Anterior cingulate cortex (tissue), 58 donors: ENCODE measurements at places on chromosomes 5 and 9.

- DNase-seq: no peak
Observed at GRCh38 chr9:75826314-75826713, 64.2 kb upstream of the PCSK5 start.

- DNase-seq: no peak
Observed at GRCh38 chr9:117486426-117486825, 71.6 kb upstream of the ASTN2 start.

GRCh38 chr5:5919411-5919810, 458.9 kb downstream of the MED10 start:
- DNase-seq: no peak

DNA sequence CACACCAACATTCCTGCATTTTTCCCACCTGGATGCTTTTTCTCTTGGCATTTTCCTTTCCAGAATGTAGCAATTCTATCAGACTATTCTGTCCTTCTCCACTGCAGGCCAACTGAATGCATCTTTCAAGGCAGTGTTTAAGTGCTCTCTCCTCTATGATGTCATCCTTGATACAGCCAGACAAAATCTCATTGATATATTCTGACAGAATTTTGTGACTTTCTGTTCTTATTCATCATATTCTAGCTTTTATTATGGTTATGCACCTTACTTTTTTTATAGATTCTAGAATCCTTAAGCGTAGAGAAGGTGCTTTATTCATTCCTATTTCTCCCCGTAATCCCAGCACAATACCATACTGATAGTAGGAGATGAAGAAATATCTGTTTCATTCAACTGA, 355.5 kb upstream of the CCNH start:
- no peak for DNase-seq

GRCh38 chr9:130117816-130118632, 54.2 kb upstream of the NCS1 start:
- DNase-seq: peak; percentile 60

DNA sequence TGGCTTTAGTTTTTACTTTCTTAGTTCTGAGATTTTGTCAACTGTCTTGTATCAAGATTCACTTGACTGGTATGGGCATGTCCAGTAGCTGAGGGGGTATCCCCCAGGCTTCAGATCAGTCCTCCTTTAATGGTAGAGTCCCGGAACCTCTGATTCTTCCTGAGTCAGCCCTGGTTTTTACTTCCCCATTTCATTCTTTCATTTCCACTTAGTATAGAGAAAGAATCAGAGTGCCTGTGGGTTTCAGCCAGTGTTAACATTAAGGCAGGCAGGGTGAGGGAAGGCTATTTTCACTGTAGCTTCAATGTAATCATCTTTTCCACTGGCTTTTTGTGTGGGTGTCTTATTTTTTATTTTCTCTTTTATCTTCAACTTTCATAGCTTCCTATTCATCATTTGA, 8.3 kb upstream of the COMMD10 start:
- no peak for DNase-seq

GRCh38 chr9:87382900-87383299, 114.8 kb upstream of the DAPK1 start:
- DNase-seq: no peak

DNA sequence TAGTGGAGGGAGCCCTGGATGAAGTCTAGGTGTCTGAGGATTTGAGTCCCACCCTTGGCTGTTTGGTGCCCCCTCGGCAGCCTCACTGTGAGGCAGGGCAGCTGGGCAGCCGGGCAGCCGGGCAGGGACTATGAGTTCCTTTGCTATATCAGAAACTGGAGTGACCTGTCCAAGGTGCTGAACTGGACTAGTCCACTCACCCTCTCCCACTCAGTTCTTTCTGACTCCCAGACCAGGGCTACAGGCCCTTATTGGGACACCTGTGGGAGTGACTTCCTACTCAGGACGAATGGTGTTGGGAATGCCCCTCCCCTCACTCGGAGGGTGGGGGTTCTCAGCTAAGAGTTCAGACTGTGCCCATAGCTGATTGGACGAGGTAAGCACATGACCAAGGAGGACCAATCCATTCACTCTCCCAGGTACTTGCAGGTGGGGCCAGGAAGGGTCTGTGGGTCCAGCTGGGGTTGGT, 34.1 kb upstream of the RAPGEF1 start:
- no peak for DNase-seq

- DNase-seq: no peak
Observed at GRCh38 chr5:135423846-135424168, 23.3 kb downstream of the DCANP1 start.

DNA sequence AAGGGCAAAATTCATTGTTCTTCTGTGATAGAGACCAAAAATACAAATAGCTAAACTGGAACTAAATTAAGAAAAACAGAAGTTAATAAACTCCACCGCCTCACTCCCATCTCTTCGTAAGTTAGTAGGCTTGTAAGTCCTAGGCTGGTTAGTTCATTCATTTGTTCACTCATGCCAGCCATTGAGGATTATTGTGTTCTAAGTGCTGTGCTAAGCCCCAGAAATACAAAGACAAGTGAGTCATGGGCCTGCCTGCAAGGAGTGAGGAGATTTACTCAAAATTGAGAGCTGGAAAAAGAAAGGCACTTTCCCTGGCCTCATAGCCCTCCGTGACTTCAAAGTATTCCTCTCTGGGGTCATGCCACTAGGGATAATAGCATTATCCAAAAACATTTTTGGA, 8.5 kb downstream of the DOCK8 start:
- no peak for DNase-seq

- no peak for DNase-seq
Observed at GRCh38 chr5:69368458-69369339, 621 bp downstream of the AK6 start.

- DNase-seq: no peak
Observed at GRCh38 chr5:180373454-180373853, 20.3 kb upstream of the GFPT2 start.

DNA sequence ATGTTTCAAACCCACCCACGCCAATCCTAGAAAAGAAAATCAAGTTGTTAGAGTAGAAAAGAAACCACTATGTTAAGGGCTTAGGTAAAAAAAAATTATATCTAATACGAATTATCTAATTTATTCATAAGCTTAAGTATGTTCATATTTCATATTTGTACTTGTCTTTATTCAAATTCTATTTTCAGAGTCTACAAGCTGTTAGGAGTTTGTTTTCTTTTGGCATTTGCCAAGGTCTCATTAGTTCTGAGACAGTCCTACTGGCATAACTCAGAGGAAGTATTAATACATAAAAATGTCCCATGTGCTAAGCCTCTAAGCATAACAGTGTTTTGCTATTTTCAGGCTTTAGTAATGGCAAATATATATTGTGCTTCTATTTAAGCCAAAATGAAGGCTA, 57.6 kb downstream of the STARD4 start:
- no peak for DNase-seq

DNA sequence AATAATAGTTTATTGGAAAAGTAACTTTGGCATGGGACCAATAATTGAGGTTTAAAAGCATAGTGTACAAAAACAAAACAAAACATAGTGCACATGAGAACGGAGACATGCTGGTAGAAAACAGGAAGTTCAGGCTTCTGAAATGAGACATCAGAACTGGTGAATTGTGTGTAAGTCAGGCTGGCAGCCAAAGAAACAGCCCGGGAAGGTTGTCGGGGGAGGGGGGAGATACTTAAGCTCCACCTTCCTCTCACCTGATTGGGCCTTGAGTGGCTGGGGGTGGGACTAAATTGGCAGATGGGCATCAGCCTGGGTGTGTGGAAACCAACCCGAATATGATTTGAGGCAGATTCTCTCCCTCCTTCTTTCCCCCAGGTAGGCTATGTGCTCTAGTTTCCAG, 256.3 kb downstream of the SMARCA2 start:
- no peak for DNase-seq

DNA sequence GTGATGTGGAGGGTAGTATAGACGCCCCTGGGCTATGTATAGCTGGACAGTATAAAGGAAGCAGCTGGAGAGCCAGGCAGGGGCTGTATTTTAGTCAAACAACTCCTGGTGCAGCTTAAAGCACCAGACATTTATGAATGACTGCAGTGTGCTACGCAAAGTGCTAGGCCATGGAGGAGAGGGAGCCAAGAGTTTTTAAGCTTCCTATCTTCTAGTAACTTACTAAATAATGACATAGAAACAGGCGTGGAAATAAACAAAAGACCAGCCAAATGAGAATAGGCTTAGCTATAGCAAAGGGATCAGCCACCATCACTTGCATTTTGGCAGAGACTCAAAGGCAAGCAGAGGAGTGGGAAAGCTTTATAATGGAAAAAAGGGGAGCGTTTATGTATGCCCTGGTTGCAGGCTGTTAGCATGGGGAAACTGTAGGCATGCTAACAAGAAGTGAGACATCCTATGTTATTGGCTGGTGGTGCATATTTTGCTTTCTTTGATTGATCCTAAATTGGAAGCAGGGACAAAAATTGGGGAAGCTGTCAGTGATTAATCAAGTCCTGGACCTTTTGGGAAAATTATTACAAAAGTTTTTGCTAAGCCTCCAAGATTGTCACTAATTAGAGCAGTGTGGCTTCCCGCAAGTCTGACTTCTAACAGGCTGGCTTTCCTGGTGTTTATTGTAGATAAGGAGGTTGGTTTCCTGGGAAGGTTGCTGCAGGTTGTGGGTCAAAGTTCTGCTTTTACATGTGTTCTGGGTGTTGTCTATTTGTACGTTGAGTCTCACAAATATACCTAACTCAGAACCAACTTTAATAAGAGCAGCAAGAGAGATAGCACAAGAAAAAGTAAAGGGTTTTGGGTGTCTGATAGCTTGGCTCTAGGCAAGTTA, 46.6 kb downstream of the RAB3C start:
- no peak for DNase-seq

DNA sequence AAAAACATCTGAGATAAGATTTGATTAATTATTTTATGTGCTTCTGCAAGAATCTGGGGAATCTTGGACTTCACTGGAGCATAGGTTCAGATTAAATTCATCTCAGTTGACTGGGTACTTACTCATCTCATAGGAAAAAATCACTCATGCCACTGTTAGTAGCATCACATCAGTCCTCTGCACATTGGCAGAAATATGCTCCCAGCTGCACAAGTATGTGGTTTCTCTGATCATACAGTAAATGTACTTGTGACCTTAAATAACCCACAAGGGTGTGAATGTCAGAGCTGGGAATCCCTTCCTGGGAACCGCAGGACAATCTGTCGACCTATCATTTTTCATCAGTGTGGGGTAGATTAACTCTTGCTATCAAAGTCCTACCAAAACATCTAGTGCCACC, 203.7 kb upstream of the SLC24A2 start:
- DNase-seq: no peak

DNA sequence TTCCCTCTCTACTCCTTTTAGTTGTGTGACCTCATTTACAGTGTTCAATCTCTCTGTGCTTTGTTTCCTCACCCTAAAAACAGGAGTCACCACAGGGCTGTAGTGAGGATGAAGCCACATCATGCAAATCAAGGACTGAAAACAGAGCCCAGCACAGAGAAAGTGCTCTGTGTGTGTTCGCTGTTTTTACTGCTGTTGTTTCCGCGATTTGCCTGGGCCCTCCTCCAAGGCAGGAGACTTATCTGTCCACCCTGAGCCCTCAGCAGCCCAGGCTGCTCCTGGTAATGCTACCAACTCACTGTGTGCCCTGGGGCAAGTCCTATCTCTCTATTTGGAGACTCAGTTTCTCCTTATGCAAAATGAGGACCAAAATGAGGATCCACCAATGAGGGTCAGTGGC, 87.2 kb upstream of the NEURL1B start:
- DNase-seq: no peak

GRCh38 chr5:124878583-124879342, 132.3 kb upstream of the ZNF608 start:
- DNase-seq: no peak

GRCh38 chr9:104903609-104904008, 24.3 kb downstream of the ABCA1 start:
- DNase-seq: no peak

GRCh38 chr5:6261668-6262067, 116.7 kb downstream of the MED10 start:
- DNase-seq: no peak
